Stimulated activated CD8-positive, alpha-beta memory T cell treated with anti-CD3 and anti-CD28 coated beads, Interleukin-4, amount 100 ng/mL, for 4 hours (primary cell): ENCODE measurements at places on chromosomes 2 and 18.

GRCh38 chr2:28035163-28035690, 144.7 kb downstream of the BABAM2 start:
- DNase-seq: no peak

- no peak for DNase-seq
These were observed 22.8 kb downstream of the TTLL4 start for GRCh38 chr2:218733171-218734021.

DNA sequence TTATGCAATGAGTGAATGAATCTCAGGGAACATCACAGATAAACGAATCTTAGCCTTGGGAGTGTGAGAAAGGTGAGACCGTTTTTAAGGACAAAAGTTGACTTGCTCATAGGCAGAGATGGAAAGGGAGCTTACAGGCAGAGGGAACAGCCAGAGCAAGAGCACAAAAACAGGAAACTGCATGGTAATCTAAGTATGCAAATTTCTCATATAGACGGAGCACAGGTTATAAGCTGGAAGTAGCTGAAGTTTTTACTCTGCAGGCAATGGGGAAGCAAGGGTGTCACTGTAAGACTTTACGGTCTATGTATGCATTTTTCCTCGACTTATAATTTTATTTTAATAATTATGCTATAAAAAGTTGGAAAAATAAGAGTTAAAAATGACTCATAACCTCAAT, 44.8 kb upstream of the STRN start:
- no peak for DNase-seq

- DNase-seq: no peak
These were observed 312.8 kb upstream of the PKDCC start for GRCh38 chr2:41735006-41735405.
